ENCODE measurements at places on chromosomes 11 and 22. TPM values are rescaled to one million over a fixed set of nuclear protein-coding genes. Genes with fewer than 3 reads are reported as not detected.

DNA sequence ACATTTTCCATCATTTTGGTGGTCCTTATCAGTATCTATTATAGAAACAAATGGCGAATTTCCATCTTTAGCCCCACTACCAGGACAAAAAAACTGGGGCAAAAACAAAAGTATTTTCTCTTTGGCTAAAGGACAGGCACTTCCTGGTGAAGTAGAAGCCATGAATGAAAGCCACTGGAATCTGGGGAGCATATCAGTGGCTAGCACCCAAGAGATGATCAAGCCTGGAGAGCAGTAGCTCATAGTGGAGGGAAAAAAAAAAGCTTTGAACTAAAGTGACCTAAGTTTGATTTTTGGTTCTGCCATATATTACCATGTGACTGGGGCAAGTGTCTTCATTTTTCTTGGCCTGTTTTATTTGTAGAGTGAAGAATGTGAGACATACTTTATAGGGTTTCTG is 272.3 kb downstream of the GUCY1A2 start:
- no peak for DNase-seq

- no peak for DNase-seq
Measured at GRCh38 chr11:103671143-103671651, 365.2 kb upstream of the DDI1 start.

DNA sequence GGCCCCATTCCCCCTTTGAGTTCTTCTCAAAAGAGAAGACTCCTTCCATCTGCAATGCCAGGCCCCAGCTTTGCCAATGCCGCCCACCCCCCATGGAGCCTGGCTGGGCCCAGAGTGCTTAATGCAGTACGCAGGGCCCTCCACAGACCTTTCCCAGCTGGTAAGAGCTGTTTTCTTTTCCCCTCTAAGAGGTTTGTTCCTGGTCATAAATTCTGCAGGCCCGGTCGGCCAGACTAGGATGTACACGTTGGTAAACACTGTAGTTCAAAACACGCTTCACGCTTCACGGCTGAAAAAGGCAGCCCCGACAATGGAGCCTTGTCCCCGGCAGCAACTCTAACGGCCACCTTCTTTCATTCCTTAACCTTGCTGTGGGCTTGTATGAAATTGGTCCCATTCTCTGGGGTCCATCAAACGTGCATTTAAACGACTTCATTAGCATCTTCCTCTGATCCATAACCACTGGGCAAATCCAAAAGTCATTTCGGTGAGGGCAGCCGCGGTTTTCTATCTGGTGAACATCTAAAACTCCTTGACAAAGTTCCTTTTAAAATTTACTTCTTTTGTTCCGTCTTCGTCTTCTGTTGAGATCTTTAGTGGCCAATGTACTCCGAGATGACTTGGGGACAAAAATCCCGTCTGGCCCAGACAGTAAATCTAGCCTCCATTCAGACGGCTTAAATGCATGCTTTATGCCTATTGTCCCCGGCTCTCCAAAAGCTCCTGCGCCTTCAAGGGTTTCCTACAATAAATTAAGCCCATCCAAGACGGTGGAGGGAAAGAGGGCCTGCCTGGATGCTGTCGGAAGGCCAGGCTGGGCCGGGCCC is 60.0 kb upstream of the MYEOV start:
- DNase-seq: no peak

- DNase-seq: no peak
Measured at GRCh38 chr11:10432971-10433370, 22.1 kb upstream of the AMPD3 start.

DNA sequence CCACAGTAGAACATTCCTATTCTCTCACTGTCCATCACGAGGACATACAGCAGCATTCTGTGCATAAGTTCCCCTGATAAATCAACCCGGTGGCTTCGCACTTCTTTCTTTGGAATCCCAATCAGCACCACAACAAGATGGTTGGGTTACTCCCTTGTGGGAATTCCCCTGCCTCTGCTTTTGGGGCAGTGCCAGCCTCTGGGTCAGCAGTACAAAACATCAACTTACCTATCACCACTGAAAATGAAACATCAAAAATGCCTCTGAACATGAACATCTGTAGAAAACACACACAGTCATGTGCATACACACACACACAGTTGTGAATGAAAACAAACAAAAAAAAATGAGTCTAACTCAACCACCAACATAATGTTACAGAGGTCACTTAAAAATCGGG is 79.3 kb downstream of the KCNA4 start:
- no peak for DNase-seq

- DNase-seq: no peak
Measured at GRCh38 chr11:33658195-33658900, 42.3 kb downstream of the C11orf91 start.

DNA sequence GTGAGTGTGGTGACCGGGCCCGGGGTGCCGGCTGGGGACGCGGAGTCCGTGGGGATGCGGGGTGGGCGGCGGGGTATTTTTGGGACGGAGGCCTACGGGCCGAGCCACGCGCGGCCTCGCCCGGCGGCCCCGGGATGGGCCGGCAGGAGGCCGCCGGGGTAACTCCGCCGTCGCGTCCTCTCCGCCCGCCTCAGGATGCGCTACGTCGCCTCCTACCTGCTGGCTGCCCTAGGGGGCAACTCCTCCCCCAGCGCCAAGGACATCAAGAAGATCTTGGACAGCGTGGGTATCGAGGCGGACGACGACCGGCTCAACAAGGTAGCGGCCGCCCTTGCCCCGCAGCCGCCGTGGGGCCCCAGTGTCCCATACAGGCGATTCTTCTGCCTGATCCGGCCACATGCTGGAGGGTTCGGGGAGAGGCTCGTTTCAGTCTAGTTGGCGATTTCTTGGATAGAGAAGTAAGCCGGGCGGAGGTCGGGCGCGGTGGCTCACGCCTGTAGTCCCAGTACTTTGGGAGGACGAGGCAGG is 337 bp downstream of the RPLP2 start:
- DNase-seq: no peak

DNA sequence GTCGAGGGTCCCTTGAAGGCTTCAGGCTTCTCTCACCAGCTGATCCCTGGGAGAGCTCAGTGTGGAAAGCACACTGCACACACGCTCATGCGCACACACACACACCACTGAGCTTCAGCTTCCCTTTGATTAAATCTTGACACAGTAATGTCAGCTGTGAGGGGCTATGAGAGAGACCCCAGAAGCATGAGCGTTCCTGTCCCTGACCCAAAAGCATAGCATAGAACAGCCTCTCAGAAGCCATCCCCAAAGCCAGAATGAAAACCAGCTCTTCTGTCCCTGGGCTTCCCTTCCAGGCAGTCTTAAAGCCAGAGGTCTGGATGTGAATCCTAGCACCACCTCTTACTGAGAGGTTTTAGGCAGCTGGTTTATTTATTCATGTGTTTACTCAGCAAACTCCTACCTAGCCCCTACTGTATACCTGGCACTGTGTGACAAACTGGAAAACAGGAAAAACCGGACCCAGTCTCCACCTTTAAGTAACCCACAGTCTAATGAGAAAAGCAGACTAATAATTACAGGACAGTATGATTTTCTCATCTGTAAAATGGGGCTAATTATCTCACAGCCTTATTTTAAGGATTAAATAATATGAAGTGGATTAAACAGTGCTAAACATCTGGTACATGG is 15.9 kb downstream of the GALNT18 start:
- no peak for DNase-seq

- no peak for DNase-seq
Measured at GRCh38 chr22:40237241-40237640, 59.5 kb downstream of the TNRC6B start.

DNA sequence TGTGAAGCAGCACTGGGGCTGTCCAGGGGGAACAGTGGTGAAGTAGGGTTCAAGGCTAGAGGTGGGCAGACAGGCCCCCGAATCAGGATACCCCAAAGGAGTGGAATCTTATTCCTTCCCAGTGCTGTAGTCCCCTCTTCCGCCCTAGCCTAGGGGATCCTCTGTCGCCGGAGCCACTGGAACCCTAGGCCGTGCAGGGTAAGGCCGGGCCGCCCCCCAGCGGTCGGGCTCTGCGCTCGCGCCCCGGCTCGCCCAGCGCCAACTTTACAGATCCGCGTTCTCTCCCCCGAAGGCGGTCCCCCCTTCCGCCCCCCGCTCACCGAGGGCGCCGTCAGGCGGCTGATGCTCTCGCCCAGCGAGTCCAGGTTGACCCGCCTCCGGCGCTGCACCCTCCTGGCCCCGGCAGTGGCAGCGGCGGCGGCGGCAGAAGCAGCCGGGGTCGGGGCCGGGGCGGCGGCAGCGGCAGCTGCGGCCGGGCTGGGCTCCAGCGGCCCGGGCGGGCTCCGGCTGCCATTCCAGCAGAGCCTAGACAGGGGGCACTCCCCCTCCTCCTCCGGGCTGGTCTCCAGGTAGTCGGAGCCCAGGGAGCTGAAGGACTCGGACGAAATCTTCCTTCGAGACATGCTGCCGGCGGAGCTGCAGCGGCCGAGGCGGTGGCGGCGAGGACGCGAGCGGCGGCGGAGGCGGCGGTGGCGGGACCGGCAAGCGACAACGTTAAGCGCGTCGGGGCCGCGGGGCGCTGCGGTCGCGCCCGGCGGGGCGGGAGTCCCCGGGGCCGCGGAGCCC is 650 bp downstream of the GUCY1A2 start:
- DNase-seq: peak; percentile 62

DNA sequence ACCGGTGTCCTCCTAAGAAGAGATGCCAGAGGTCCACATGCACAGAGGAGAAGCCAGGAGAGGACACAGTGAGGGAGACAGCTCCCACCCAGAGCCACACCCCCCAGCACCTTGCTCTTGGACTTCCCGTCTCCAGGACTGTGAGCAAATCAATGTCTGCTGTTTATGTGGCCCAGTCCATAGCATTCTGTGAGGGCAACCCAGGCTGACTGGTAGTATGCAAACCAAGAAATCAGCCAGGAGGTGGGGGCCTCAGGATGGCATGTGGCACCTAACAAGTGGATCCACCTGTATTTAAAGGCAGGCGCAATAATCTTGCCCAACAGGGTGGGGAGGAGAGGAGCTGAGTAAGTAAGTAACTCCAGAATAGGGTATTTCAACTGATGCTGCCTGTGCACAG is 136.4 kb downstream of the BRD1 start:
- no peak for DNase-seq

DNA sequence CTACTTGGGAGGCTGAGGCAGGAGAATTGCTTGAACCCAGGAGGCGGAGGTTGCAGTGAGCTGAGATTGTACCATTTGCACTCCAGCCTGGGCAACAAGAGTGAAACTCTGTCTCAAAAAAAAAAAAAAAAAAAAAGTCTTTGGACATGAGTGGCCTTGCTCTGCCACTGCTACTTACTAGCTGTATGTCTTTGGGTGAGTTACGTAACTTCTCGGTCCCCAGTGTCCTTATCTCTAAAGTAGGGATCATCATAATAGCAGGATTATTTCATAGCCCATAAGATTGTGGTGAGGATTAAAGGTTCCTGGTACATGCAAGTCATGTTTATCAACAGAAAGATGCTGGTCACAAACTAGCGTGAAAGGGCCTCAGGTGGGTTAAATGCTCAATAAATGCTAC is 53.9 kb upstream of the HEPHL1 start:
- no peak for DNase-seq

DNA sequence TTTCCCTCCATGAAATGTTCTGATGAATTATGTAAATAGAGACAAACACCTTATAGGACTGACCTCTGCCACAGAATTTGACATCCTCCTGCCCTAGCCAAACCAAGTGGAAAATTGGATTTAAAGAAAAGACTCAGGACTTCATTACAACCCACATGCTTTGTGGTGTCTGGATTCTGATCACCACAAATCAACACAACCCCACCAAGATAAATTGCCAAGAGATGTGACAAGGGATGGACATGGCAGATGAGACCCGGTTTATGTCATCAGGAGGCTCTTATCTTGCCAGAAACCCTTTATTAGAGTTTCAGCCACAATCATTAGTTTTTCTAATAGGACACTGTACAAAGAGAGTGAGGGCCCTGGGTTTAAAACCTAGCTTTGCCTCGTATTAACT is 57.9 kb upstream of the SLC6A5 start:
- DNase-seq: no peak

DNA sequence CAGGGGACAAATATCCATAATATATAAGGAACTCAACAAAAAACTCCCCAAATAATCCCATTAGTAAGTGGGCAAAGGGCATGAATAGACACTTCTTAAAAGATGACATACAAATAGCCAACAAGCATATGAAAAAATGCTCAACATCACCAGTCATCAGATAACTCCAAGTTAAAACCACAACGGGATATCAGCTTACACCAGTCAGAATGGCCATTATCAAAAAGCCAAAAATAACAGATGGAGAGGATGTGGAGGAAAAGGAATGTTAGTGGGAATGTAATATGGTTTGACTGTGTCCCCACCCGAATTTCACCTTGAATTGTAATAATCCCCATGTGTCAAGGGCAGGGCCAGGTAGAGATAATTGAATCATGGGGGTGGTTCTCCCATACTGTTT is 350.1 kb downstream of the GUCY1A2 start:
- DNase-seq: no peak

DNA sequence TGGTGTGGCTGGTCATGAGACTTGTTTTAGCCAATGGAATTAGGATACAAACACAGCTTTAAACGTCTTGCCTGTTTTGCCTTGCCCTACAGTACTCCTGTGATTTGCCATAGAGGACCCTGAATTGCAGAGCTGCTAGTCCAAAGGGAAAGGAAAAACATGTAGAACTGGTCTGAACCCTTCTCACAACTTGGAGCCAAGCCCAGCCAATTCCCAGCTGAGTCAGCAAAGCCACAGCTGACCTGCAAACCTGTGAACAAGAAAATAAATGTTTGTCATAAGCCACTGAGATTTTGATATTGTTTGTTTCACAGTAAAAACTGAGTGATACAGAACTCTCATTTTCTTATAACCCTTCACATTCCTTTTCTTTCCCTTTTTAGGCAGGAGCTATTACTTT is 360.5 kb upstream of the API5 start:
- no peak for DNase-seq

DNA sequence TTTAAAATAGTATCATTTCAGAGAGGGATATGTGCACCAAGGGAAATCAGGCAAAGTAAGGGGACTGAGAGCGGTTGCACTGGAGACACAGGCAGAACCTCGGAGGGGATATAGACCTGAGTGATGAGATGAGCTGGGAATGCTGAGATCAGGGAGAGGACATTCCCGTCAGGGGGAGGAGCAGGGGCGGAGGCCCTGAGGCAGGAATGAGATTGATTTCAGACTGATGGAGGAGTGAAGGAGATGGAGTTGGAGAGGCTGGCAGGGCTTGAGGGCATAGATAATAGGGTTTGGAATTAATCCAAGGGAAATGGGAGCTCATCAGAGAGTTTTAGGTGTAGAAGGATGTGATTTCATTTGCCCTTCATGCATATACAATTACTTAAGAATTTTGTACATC is 13.2 kb downstream of the CD6 start:
- no peak for DNase-seq

DNA sequence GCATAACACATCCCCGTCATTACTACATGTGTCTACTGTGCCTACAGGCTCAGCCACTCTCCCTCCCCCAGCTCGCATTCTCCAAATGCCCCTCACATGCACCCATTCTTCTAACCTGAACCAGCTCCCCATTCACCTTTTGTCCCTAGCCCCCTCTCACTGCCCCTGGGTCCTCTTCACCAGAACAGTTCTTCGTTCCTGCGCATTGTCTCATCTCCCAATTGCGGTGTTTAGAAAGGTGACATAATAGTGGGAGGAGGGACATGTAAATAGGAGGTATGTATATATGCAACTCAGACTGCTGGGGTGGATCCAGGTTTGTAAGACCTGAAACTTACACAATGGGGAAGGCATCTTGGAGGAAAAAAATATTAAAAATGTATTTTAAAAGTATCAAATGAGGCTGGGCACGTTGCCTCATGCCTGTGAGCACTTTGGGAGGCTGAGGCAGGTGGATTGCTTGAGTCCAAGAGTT is 4.7 kb upstream of the VSIG2 start:
- DNase-seq: no peak

Gene EED
- polyA plus RNA-seq: 14.5 TPM

Gene CDC42BPG
- polyA plus RNA-seq: 6.0 TPM

Gene OR8G1
- polyA plus RNA-seq: not detected

Gene GRAP2
- polyA plus RNA-seq: 0.05 TPM

Gene RCN1
- polyA plus RNA-seq: 55.8 TPM

Gene CABP4
- 3.9 TPM for polyA plus RNA-seq

Gene SERGEF
- 97.3 TPM for polyA plus RNA-seq
